ENCODE measurements at places on chromosomes 3 and 15. TPM values are rescaled to one million over a fixed set of nuclear protein-coding genes. Genes with fewer than 3 reads are reported as not detected.

DNA sequence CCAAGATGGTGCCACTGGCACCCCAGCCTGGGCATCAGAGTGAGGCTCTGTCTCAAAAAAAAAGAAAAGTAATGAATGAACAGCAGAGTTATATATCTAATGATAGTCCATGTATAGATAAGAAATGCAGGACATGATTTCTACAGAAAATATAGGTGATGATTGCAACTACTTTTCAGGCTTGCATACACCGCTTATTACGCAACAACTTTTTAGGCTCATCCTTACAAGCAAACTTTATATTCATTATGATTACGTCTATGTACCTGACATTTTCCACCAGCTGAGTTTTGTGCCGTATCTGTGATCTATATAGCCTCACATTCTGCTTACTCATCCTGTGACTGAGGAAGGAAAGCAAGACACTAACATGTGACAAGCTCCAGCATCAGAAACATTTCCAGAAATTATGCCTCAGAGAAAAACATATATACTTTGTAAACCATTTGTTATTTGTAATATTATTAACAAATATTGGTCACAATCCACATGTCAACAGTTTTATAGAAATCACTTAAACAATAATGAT, 906.3 kb downstream of the ZPLD1 start:
- no peak for DNase-seq

DNA sequence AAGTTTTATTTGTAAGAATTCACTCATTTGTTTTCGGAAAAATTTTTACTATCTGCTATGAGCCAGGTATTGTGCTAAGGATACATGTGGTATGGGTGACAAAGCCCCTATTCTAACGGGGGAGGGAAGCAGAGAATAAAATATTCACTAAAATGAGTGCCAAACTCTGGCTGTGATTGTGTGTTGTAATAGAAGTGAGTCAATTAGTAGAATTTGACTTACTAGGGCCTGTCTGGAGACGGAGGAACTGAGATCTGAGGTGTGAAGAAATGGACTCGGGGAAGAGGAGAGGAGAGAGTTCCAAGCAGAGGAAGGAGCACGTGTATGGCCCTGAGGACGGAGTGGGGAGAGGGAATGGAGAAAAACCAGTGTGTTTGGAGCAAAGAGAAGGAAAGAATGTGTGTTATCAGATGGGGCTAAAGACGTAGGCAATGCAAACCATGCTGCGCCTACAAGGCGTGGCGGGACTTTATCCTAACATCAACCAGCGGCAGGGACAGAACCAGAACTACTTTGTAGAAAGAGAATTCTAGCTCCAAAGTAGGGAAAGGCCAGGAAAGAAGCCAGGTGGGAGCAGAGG, 89.1 kb downstream of the OSBPL10 start:
- DNase-seq = no peak

DNA sequence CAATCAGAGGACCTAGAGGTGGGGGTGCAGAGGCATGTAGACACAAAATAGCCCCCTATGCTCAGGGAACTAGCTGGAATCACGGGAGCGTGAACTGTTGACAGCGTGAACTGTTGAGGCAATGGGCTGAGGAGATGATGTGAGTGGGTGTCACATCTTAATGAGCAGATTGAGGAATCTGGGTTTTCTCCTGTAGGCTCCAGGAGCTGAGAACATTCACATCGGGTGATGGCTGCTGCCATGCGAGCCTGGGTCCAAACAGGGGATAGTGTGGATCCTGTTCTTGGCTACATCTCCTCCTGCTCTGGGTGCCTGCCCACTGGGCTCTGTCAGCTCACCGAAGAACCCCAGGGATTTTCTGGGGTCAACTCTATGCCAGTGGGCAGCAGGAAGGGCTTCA, 2.1 kb downstream of the LARP6 start:
- no peak for DNase-seq

- no peak for DNase-seq
Measured at GRCh38 chr3:16663854-16664712, 58.9 kb upstream of the DAZL start.

Gene SLC35G2
- 4.0 TPM for total RNA-seq

Gene DNAH12
- total RNA-seq = 0.70 TPM

Gene RLBP1
- not detected for total RNA-seq

GRCh38 chr15:61656391-61656790, 403.9 kb downstream of the VPS13C start:
- no peak for DNase-seq

DNA sequence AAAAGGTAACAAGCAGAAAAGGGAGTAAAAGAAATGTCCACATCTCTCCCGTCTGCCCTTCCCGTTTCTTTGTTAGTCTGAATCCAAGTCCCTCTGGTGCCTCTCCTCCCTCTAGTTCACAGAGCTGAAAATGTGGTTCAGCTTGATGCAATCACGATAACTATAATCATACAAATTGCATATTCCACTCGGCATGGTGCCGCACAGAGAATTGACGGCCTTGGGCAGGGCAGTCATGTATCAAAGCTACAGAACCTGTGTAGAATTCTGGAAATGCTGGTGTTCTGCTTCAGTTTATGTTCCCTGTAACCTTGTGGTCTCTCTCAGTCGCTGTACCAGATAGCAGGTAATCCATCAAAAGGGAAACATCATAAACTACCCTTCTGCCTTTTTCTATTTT, 562.9 kb upstream of the CBLB start:
- DNase-seq = no peak

DNA sequence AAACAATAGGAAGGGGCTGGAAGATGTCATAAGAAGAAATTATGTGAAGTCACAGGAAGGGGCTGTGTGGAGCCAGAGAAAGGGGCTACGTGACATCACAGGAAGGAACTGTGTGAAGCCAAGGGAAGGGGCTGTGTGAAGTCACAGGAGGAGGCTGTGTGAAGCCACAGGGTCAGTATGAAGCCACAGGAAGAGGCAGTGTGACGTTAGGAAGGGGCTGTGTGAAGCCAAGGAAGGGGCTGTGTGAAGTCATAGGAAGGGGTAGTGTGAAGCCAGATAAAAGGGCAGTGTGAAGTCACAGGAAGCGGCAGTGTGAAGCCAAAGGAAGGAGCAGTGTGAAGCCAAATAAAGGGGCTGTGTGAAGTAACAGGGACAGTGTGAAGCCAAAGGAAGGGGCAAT, 32.5 kb downstream of the GASK1A start:
- no peak for DNase-seq

GRCh38 chr15:62758126-62758951, 284.2 kb upstream of the TPM1 start:
- no peak for DNase-seq

Gene ISL2
- 0.62 TPM for total RNA-seq

DNA sequence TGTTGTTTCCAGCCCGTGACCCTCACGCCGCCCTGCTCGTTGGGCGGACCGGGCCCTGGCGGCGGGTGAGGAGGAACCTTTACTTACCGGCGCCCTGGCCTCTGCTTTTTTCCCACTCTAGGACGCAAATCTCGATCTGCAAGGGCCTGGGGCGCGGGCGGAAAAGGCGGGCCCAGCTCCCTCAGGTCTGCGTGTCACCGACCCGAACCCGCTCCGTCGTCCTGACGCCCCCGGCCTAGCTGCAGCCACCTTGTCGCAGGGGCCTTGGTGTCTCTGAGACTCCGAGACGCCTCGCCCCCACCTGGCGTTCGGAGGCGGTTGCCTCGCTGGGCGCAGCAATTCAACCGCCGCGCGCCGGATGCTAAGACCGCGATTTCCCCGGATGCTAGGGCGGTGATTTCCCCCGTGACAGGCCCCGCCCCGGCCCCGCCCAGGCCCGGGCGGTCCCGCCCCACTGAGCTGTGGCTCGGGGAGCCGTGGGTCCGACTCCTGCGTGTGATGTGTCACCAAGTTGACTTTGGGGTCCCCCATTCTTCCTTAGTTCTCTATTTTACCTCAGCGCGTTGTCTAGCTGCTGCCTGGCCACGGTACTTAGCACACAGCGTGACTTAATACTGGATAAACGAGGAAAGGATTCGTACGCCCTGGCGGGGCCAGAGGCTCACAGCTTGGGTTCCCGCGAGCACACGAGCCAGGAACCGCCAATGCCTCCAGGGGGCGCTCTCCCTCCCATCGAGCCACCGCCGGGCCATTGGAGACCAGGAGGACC, at the start of gene RPL39L:
RPL39L (minus strand) TSS at position 371 of the 769 bp plus-strand sequence. CDS start 18,196 bp downstream, outside the sequence.
- peak; percentile 86 for DNase-seq

- no peak for DNase-seq
Measured at GRCh38 chr15:63843901-63844317, 10.2 kb upstream of the HERC1 start.

GRCh38 chr3:16382845-16383244, 117.8 kb downstream of the OXNAD1 start:
- no peak for DNase-seq

Gene RYK
- total RNA-seq = 78.4 TPM

Gene PCLAF
- 1.8 TPM for total RNA-seq

DNA sequence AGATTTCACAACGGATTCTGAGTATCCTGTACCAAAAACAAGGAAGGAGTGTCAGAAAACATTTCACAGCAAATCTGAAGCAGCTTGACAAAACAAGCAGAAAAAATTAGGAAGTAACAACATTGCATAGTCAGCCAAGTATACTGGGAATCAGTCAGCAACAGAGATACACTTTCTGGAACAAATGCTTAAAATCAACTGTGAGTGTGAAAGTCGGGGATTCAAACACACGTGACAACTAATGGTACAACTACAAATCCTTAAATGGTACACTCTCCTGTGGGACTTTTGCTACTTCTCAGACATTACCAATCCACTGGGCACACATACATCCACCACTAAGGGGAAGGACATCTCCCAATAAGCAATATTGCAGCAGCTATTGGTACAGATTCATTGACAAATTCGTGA, 296.6 kb upstream of the MME start:
- DNase-seq = no peak

Gene ASB14
- not detected for total RNA-seq

DNA sequence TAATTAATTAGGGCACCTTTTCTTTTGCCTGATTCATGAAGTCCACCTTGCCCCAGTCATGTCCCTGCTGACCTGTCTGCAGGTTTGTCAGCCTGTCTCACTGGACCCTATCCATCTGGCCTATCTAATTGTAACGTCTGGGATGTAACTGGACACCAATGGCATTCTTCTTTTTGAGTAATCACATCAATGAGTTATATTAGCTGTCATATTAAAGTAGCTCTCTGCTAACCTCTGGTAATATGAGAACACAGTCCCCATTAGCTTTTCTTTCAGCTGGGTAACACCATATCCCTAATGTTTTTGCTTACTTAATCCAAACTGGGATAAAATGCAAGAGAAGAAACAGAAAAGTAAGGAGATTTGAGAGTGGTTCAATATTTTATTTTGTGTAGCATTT, 166.2 kb upstream of the VEPH1 start:
- DNase-seq = no peak

GRCh38 chr3:32553459-32553858, 17.2 kb downstream of the DYNC1LI1 start:
- no peak for DNase-seq

DNA sequence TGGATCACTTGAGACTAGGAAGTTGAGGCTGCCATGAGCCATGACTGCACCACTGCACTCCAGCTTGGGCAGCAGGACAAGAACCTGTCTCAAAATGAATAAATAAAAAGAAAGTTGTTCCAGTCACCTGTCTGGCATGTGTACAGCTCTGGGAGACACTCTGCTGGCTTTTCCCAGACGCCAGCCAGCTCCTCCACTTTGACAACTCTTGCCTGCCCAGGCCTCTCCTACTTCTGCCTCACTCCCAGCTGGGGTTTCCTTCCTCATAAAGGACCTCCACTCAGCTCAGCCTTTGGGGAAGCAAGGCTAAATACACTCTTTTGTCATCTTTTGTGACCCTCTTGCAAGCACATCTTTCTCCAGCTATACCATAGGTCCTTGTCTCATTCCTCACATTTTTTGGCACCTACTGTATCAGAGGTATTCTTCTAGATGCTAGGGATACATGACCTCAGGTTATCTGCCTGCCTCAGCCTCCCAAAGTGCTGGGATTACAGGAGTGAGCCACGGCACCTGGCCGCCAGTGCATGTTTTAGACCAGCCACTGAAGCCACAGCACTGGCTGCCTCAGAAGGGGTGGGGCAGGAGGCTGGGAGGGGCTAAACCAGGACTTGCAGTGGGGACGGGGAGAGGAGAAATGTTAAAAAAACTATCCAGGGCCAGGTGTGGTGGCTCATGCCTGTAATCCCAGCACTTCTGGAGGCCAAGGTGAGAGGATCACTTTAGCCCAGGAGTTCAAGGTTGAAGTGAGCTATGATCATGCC, 10.0 kb upstream of the ELP6 start:
- no peak for DNase-seq

Gene GOLGA6L22
- total RNA-seq = not detected

- DNase-seq = no peak
Measured at GRCh38 chr3:12454076-12454815, 30.0 kb upstream of the TSEN2 start.

Gene CLASP2
- total RNA-seq = 81.2 TPM

DNA sequence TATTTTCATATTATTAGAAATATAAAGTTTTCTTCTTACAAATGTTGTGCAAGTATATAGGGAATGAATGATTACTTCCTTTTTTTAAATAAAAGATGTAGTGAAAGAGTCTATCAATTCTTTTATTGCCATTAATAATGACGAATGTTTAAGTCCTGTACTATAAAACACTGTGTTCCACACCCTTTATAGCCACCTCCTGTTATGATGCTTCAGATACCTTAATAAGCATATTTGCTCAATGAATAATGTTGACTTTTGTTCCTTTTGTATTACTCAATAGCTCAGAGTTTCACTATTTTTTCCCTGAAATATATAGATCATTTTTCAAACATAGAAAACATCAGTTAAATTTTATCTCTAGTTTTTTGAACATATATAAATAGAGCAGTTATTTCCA, 378.2 kb upstream of the THBS1 start:
- no peak for DNase-seq

Gene GPR87
- total RNA-seq = 13.5 TPM

DNA sequence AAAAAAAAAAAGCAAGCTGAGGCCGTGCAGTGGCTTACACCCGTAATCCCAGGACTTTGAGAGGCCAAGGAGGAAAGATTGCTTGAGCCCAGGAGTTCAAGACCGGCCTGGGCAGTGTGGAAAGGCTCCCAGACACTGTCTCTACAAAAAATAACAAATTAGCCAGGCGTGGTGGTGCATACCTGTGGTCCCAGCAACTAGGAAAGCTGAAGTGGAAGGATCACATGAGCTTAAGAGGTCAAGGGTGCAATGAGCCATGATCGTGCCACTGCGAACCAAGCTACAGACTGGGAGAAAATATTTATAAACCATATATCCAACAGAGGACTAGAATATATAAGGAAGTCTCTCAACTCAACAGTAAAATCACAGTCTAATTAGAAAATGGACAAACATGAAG, 10.0 kb downstream of the KLHDC8B start:
- no peak for DNase-seq

DNA sequence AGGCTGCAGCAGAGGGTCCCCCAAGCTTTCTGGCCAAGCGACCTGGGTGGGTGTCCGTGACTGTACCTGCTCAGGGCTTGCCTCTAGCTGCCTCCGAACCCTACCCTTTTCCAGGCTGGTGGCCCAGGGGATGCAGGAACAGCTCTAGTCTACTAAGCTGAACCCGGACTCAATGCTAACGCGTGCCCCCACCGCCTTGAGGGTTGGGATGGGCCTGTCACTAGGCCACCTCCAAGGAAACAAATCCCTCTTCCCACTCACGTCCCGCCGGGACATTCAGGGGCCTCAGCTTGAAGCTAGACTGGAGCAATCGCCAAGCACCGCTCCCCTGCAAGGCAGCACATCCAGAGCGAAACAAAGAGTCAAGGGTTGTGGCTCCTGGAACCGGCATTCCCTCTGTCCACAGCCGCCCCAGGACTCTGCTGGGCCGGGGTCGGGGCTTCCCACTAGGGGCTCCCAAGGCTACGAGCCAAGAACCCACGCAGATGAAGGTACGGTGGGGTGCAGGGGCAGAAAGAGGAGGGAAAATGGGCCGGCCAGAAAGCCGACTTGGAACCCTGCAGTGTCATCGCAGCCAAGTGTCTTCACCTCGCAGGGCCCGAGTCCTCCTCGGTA, 2.9 kb downstream of the FBXL22 start:
- no peak for DNase-seq

All from ureter (tissue), 1 donor.